ENCODE measurements at places on chromosomes 5 and 9.

GRCh38 chr5:80962630-80963520 lies 2.7 kb downstream of the RASGRF2 start:
- DNase-seq, result no peak

DNA sequence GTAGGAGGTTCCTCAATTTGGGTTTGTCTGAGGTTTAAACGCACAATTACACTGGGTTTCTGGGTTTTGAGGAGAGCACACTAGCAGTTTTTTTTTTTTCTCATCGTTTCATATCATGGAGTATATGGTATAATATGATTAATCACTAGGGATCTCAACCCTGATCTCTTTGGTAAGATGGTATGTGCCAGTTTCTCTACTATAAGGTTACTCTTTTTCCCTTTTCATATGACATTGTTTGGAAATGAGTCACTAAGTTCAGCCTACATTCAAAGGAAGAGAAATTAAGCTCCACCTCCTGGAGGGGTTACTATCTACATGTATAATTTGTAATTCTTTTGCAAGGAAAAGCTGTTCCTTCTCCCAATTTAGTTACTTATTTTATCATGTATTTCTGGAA lies 35.2 kb downstream of the MTRR start:
- DNase-seq, result no peak

DNA sequence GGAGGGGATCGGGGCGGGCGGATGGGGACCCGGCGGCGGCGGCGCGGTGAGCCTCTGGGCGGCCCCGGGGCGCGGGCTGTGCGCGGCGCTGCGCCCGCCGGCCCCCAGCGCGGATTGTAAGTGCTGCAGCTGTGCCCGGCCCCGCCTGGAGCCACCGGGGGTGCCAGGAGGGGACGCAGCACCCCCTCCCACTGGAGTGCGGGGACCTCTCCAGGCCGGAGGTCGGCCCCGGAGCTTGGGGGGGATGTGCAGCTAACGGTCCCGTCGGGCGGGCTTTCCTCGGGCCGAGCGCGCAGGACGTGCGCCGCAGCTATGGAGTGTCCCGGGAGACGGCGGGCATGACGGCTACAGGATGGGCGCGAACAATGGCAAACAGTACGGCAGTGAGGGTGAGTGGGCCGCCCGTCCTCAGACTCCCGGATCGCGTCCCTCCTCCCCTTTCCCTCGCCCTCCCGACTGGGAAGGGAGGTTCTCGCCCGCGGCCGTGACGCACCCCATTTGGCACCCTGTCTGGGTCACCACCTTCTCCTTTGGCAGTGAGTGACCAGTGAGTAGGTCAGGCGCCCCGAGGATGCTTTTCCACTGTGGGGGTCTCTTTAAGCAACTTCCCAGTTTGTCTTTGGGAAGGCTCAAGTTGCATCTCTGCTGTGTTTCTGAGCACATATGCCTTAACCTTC lies 483 bp downstream of the FBXL7 start:
- no peak for DNase-seq

- no peak for DNase-seq
Observed at GRCh38 chr9:70255486-70255885, 3.3 kb upstream of the SMC5 start.

DNA sequence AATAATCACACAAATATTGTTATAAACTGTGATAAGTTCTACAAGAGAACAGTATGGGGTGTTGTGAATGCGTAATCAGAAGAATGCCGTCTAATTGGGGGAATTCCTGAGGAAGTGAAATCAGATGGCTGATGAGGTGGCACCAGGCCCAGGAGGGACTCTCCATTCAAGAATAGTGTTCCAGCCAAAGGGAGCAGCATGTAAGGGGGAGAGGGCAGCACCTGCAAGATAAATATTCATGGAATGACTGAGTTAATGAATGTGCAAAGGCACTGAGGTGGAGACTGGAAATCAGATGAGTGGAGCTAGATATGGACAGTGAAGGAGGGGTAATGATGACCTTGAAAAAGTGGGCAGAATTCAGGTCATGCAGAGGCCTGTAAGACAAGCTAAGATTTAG lies 250.6 kb downstream of the ARRDC3 start:
- no peak for DNase-seq

- no peak for DNase-seq
Observed at GRCh38 chr9:5288591-5288990, 15.9 kb downstream of the RLN2 start.

DNA sequence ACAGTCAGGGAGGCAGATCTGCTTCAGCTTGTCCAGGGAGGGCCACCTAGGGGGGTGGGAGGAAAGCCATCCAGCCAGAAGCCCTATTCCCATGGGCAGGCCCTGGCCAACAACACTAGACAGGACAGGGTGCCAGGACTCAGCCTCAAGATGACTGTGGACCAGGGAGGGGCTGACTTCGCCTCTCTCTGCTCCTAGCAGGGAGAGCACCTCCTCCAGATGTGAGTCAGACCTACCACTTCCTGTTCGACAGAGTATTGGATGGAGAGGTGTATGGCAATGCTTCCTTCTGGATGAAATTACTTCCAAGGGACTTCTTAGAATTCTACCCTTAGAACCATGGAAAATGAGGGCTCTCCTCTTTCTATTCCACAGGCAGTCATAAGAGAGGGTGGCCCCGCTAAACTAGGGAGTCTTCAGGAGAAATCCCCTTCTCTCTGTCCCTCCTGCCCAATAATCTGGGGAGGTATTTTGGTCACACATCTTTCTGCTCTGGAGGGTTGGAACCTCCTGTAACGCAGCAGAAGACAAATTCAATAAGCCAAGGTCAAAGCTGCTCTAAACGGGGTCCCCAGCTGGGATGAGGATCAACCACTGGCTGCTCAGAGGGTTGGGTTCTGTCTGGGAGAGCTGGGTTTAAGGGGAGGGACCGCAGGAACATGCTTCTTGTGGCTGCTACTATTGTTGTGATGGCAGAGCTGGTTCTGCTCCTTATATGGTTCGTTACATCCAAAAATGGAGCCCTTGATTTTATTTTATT lies 23.2 kb upstream of the RCL1 start:
- DNase-seq, result no peak

GRCh38 chr5:3355126-3355525 lies 240.5 kb upstream of the IRX1 start:
- DNase-seq, result no peak

- no peak for DNase-seq
Observed at GRCh38 chr5:170466988-170467707, 36.7 kb upstream of the KCNIP1 start.

GRCh38 chr9:1156794-1157550 lies 106.8 kb downstream of the DMRT2 start:
- DNase-seq, result no peak

Measured in stimulated activated CD4-positive, alpha-beta T cell treated with anti-CD3 and anti-CD28 coated beads, TNF-alpha, amount 100 ng/mL, for 1 hour (primary cell).